ENCODE measurements at places on chromosomes 11 and 22.

GRCh38 chr11:9760193-9760575 lies 96.3 kb downstream of the SWAP70 start:
- no peak for DNase-seq

- no peak for DNase-seq
Observed at GRCh38 chr11:89487016-89487415, 4.2 kb downstream of the NOX4 start.

- no peak for DNase-seq
Observed at GRCh38 chr11:81658722-81659121, 1074.9 kb downstream of the FAM181B start.

GRCh38 chr11:82639251-82639650 lies 94.4 kb downstream of the FAM181B start:
- no peak for DNase-seq

All from stimulated activated CD8-positive, alpha-beta memory T cell treated with anti-CD3 and anti-CD28 coated beads, Interleukin-2, amount 100 ng/mL, for 1 hour (primary cell).